ENCODE measurements at places on chromosomes 11 and 22.

- DNase-seq, result no peak
These were observed 82.1 kb upstream of the PTH start for GRCh38 chr11:13577881-13578280.

DNA sequence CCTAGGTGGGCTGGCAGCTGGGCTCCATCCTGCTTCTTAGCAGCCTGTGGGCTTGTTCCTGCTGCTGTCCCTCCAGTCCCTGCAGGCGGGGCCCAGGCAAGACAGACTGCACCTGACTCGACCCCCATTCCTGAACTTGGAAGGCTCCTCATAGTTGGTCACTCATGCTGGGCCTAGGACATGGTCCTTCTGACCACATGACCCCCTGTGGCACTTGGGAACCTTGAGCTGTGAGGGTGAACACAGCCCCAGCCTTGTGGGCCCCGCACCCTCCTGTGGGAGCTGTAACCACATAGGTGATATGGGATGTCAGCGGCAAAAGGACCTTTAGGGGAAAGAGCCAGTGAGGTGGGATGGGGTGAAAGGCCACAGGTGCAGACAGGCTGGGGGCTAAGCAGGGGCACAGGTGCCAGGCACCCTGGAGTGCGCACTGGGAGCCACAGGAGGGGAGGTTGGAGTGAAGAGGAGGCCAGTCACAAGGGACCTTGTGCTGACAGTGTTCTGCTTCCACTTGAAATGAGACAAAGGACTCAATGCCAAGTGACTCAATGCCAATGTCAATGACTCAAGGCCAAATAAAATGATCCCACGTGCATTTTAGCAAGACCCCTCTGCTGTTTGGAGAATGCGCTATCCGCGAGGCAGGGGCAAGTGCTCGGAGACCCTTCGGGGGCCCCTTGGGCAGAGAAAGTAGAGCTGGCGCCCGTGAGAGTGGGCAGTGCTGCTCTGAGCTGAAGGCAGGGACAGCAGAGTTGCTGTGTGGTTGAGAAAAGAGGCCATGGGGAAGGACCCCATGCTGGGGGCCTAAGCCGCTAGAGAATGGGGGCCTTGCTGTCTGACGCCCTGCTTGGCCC, 90.7 kb downstream of the MORC2 start:
- DNase-seq, result no peak

DNA sequence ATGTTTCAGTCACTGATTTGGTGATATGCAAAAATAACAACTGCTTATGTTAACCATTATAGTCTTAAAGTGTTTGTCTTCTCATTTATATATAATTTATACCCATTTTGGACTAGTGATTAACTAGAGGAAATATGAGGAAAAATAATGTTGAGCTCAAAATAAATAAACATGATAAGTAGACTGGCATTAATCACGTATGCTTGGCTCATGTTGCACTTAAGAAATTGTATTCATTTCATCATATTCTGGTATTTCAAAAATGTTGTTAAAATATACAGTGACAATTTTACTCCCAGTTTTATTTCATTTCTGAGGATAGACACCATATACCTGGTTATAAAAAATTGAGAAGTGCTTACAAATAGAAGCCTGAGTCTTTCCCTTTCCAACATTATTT, 3.8 kb upstream of the OR10D3 start:
- DNase-seq, result no peak

DNA sequence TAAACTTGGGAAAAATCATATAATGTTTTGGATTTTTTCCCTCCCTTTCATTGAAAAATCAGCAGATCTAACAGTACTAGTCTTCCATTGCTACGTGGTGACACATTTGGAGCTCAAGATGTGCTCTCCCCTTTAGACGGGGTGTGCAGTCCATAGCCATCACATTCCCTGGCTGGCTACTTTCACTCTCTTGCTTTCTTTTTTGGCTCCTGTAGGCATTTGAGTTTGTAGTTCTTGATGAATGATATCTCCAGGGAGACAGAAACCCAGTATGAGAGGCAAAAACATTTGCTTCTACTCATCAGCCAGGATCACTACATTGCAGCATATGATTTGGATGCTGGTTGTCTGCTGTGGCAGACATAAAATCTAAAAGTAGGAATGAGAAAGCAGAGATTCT, 12.1 kb downstream of the CCDC81 start:
- DNase-seq, result no peak

DNA sequence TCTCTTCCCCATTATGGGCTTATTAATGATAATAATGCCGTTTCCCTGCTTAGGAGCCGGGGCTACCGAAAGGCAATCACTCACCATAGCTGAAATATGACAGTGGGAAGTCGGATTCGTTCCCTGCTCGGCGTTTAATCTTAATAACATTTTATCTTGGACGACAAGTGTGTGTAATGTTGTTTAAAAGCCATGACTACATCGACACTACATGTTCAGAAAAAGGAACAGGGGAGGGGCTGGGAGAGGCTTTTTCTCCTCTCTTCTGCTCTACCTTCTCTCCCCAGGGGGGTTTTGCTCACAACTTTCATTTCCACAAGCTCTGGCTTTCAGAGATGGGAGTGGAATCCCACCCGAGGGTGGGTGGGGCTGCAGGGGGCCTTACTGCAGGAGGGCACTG, 105.5 kb downstream of the DSCAML1 start:
- DNase-seq, result no peak

DNA sequence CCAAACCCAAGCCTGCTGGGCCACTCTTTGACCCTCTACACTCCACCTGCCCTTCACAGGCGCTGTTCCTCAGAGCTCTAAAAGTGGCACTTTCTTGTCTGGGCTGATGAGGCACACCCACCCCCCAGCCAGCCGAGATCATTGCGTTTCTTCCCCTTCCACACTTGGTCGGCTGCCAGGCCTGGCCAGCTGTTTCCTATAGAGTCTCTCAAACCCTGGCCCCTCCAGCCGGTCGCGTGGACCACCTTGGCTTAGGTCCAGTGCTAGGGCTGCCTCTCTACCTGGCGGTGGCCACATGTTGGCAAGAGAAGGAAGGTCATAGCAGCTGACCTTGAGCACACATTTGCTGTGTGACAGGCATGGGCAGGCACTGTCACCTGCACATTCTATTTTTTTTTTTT, 60.6 kb downstream of the PPP6R2 start:
- DNase-seq, result no peak

DNA sequence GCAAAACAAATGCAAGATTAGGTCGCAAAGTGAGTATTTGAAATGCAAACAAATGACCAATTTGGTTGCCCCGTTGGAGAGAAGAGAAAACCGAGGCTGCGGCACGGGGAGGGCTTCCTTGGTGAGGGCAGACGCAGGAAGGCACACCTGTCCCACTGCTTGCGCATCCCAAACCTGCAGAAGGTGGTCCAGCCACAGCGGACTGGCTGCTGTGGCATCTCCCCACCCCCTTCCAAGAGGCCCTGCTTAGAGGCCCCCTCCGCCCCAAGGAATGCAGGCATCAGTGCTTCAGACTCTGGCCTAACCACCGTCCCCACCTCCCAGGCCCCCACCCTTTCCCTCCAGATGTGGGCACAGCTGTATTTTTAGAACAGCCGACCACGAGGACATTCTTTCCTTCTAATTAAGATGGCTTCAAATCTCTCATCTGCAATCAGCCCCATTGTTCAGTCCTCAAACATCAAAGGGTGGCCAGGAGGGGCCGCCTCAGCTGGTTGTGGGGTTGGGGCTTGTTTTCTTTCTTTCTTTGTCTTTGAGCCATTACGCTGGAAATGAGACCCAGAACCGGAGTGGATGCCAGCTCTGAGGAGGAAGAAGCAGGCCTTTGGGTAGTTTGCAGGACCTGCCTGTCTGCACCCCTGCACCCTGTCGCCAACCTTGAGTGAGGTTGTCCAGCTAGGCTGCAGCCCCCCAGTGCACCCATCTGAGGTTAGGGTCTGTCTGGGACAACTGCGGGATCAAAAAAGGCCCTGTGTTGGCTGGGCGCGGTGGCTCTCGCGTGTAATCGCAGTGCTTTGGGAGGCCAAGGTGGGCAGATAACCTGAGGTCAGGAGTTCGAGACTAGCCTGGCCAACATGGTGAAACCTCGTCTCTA, 9.4 kb upstream of the DERL3 start:
- no peak for DNase-seq

DNA sequence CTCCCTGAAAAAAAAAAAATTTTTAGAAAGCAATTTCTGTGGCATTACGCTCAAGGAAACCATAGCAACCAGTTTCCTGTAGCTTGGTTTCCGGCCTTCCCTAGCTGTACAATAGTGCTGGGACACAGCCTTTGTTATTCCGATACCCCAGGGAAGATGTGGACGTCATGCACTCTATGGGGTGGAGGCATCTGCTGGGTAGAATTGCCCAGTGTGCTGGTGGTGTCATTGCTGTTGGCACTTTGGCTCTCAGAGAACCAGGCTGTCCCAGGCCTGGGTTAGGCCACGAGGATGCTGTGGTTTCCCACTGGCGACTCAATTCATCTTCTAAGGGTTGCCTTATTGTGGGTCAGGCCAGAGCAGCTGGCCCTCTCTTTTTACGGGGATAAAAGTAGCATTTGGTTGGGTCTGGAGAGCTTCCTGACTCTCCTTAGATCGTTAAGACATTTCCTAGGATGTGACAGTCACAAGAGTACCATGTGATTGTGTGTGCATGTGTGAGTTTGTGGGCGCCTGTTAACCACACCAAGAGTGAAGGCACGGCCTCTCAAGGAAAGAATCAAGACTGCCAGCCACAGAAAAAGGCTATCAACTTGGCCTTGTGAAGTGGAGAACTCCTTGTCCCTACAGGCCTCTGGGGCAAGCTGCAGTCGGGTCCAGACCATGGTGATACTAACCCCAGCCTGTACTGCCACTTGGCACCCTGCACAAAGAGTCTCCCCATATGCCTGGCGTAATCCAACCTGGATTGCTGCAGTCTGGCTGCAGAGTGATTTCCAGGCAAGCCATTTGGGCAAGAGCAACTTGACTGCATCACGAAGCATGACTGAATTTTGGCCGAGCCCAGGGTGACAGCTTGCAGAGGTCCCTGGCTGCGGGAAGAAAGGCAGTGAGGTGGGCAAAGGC, 35.9 kb upstream of the NAV2 start:
- no peak for DNase-seq

DNA sequence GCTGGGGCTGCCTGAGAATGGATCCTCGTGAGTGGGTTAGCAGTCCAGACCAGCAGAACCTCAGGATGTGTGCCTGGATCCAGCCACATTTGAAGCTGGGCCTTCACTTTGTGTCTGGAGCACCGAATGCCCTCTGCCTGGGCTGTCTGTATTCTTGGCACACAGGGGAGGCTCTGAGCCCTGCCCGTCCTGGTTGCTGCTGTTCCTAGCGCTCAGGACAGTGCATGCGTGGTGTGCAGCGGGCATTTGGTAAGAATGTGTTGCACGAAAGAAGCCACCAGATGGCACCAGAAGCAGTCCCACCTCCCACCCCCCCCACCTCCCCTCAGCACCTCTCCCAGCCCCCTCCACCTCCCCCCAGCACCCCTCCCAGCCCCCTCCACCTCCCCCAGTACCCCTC, 4.1 kb upstream of the MAPK11 start:
- peak; percentile 77 for DNase-seq

GRCh38 chr11:75270896-75271418, 30.4 kb downstream of the TPBGL start:
- DNase-seq, result peak; percentile 52

GRCh38 chr22:28488825-28489224, 190.8 kb downstream of the TTC28 start:
- DNase-seq, result no peak

- DNase-seq, result no peak
These were observed 50.8 kb upstream of the OR4C15 start for GRCh38 chr11:55503449-55503848.

DNA sequence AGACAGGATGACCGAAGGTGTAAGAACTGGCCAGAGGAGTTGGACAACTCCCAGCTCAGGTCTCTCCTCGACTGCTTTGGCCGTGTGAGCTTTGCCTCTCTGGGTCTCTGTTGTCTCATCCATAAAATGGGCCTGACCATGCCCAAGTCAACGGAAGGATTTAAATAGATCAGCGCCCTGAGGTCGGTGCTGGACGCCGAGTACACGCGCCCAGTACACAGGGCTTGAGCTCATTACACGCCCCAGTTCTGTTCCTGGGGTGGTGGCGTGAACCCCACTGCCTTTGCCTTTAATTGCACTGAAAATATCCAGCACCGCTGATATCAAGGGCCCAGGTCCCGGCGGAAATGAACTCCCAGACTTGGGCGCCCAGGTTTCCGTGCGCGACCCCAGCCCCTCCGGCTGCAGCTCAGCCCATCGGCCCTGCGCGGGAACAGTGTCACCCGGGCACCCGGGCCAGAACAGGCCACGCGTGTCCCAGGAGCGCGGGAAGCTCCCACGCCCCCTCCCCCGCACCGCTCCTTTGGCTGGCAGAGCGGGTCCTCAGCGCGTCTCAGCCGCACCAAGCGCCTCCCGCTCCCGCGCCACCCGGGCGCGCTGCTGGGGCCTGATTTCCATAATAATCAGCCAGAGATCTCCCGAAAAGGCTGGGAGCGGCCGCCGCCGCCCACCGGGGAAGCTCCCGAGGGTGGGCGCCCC, 42.2 kb downstream of the CYTH4 start:
- DNase-seq, result no peak

- DNase-seq, result no peak
These were observed 101.8 kb upstream of the TIMP3 start for GRCh38 chr22:32699686-32700085.

DNA sequence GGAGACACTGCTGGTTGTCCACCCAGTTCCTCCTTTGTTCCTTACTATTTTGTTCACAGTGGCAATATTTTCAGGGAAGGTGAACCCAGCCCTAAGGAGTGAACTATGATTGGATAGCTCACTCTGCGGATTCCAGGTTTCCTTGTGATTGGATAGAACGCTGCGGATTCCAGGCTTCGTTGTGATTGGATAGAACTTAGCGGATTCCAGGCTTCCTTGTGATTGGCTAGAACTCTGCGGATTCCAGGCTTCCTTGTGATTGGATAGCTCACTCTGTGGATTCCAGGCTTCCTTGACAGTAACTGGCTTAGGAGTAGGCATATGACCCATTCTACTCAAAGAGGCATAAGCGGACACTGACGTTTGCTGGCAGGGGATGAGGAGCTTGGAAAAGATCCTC, 28.6 kb upstream of the ADA2 start:
- no peak for DNase-seq

GRCh38 chr22:31295360-31295759, 3.1 kb upstream of the PIK3IP1 start:
- no peak for DNase-seq

DNA sequence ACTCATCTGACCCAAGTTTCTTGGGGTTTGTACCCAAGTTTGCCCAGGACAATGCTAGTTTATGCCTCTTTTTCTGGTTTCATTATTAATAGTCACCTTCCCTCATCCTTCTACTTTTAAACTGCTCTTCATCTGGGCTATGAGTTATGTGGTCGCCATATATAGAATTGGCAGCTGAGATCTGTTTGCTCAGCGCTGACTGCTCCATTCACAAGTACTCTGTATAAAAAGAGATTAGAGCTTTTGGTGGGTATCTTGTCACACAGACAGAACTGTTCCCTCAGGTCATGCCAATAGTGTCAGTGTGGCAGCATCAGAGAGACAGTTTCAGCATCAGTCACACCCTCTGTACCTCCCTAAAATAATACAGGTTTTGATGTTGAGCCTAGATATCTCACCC, 326.0 kb downstream of the RAB38 start:
- no peak for DNase-seq

- no peak for DNase-seq
These were observed 70.8 kb downstream of the PANX1 start for GRCh38 chr11:94199136-94200130.

All from T47D (cell line).